AG08395 (cell line): ENCODE measurements at places on chromosomes 6 and 20.

- DNase-seq: no peak
These were observed 453.2 kb downstream of the QKI start for GRCh38 chr6:163867518-163868292.

GRCh38 chr6:95081231-95081630 lies 496.1 kb upstream of the MANEA start:
- no peak for DNase-seq

DNA sequence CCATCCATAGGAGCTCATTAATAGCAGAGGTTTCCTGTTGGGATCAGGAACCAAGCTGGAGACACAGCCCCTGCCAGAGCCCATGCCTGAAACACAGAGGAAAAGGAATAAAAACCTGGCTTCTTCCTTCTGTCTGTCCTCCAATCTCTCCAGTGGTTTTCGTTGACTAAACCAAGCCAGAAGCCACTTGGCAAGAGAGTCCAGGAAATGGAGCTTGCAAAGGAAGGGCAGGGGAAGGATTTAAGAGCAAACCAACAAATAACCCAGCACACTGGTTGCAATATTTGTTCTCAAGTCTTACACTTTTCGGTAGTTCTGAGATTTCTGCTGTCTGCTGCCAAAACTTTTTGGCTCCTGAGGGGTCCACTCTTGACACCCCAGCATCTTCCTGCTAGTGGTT lies 137.0 kb upstream of the BMP2 start:
- DNase-seq: no peak

DNA sequence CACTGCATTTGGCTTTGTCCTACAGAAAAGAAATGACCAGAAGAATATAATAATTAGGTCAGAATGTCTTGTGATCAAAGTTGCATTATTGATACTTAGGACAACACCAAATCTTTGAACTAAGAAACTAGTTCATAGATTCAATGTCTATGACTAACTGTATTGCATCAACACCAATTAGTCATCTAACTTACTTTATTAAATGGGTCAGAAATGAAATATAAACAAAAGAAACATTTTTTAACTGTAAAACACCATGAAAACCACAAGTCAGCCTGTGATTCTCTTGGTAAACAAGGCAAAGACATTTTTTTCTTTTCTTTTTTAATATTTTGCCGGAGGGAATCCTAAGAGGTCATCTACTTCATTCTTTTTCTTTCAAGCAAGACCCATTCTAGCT lies 114.1 kb upstream of the HDDC2 start:
- DNase-seq: no peak

GRCh38 chr20:49323622-49324238 lies 45.9 kb upstream of the ZNFX1 start:
- DNase-seq: peak; percentile 80

GRCh38 chr6:125667326-125667725 lies 82.1 kb upstream of the HEY2 start:
- DNase-seq: no peak

DNA sequence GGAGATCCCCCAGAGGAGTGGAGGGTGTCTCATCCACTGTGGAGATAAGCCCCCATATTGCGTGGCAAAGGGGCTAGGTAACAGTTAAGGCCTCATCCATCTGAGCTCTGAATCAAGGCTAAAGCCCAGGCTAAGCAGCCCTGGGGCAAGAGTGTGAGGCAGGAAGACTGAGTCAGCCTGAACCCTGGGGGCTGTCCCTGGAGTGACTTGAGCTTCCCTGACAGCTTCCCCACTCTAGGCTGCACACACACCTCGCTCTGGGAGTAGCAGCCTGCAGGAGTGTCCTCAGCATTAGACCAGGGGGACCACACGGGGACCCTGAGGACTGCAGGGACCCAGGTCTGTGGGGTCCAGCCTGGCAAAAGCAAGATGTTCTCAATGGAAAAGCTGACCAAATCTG lies 27.9 kb downstream of the UBD start:
- DNase-seq: no peak

DNA sequence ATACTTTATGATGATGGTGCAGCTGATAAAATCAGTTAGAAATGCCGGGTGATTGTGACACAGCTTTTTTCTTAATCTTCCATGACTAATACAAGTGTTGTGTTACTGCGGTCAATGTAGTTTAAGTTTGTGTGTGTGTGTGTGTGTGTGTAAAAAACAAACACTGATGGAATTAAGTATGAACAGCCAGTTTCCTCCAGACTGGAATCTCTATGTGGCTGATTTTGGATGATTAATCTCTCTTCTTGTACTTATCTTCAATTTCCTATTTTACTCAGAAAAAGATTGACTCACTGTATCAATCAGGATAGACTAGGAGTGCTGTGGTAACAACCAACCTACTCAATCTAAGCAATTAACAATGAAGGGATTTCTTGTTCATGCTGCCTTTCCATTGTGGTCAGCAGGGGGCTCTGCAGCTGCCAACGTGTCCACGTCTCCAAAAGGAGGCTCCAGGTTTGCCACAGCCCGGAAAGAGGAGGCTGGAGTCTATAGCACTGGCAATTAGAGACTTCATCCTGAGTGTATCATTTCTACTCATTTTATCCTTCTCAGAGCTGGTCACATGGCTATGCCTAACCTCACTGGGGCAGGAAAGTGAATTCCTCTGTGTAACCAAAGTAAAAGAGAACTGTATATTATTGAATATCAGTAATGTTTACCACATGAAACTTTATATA lies 107.7 kb downstream of the CD109 start:
- peak; percentile 75 for DNase-seq
